ENCODE measurements at places on chromosomes 12 and 14.

GRCh38 chr12:19683178-19683927 is 244.1 kb downstream of the AEBP2 start:
- DNase-seq: no peak

GRCh38 chr14:56996721-56997399 is 186.6 kb upstream of the OTX2 start:
- no peak for DNase-seq

DNA sequence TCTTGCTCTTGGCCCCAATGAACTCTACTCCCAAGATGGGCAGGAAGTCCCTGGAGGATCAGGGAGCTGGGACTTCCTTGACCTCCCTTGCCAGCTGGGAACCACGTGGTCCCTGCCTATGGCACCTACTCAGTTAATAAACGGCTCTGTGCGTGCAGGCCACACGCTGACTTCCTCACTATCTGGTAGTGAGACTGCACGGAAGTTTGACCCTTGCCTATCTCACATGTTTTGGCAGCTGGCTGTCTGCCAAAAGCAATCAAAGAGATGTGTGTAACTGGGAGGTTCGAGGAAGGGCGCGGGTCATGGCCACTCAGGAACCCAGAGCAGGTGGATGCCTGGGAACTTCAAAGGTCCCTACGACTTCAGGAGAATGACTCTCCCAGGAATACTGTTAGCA is 57.9 kb downstream of the RFLNA start:
- DNase-seq: no peak

DNA sequence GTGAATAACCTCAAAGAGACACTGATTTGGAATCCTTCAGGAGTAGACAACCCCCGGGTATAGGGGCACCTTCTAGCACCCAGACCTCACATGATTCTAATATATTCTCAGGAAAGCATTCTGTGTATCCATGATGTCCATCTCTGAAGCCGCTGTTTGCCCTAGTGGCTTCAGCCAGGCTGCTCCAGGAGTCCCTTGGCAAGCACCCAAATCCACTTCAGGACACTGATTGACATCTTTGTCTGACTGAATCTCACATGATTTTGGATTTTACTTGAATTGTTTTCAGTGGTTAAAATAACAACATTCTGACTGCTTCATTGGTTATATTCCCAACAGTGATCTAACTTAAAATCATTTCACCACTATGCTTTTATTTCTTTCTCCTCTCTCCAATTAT is 390.5 kb upstream of the CLEC14A start:
- no peak for DNase-seq

- no peak for DNase-seq
These were observed 128.5 kb upstream of the LMNTD1 start for GRCh38 chr12:25681580-25681979.

GRCh38 chr12:122928404-122929147 is 32.7 kb upstream of the VPS37B start:
- DNase-seq: no peak

GRCh38 chr14:99384450-99385417 is 95.9 kb downstream of the SETD3 start:
- no peak for DNase-seq

GRCh38 chr14:32375663-32376062 is 46.6 kb downstream of the AKAP6 start:
- DNase-seq: no peak

- no peak for DNase-seq
These were observed 12.2 kb downstream of the UBR7 start for GRCh38 chr14:93219103-93219726.

- DNase-seq: no peak
These were observed 619 bp downstream of the ERC1 start for GRCh38 chr12:991350-992333.

GRCh38 chr12:91441993-91442952 is 259.7 kb upstream of the DCN start:
- no peak for DNase-seq

DNA sequence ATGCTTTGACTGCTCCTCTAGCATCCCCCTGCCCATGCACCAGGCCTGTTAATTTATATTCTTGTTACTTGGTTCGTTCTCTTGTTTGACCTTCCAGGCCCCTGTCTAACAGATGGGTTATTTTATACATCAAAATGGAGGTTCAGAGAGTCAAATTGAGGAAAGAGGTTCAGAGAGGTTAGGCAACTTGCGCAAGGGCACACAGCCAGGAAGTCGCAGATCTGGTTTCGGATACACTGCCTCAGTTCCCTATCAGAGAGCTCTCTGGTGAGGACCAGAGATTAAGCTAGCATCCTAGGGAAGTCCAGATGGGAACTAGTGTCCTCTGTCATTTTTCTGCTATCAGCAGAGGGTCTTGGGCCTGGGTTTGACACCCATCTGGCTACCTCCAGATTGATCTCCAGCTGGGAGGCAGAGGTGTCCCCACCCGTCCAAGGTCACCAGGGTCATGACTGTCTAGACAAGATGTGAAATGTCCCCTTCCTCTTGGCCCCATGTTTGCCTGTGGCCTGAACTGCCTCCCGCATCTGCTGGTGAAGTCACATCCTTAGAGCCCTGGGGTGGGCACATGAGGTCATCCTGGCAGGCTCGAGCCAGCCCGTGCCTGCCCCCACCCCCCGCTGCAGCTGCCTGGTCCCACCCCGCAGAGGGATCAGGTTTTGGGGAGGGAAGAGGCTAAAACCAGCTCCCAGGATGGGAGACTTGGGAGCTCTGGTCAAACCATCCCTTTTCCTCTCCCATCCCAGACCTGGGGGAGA is 84.3 kb upstream of the NCOR2 start:
- DNase-seq: no peak

DNA sequence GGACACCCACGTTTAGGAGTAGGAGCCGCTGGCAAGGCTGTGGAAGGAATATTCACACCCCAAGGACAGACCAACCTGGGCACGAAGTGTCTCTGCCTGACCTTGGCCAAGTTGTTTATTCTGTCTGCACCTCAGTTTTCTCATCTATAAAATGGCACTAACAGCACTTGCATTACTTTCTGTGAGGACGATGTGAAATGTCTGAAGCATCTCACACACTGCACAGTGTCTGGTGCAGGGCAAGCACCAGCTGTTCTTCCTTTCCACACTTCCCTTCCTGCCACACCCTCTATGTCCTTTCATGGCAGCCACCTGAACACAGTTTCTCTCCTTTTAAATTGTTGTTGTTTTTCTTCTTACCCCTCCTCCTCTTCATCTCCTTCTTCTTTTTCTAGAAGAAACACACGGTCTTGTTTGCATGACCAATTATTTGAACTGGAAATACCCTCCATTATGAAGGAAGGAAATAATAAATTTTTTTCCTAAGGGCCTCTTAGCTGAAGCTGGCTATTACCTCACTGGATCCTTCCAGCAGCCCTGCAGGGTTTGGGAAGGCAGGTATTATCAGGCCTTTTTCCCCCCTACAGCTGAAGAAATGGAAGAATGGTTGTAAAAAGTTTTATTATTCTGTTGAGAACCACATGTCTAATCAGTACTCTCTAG is 42.9 kb upstream of the ATP23 start:
- no peak for DNase-seq

GRCh38 chr14:62084020-62084419 is 321.8 kb downstream of the SNAPC1 start:
- DNase-seq: no peak

DNA sequence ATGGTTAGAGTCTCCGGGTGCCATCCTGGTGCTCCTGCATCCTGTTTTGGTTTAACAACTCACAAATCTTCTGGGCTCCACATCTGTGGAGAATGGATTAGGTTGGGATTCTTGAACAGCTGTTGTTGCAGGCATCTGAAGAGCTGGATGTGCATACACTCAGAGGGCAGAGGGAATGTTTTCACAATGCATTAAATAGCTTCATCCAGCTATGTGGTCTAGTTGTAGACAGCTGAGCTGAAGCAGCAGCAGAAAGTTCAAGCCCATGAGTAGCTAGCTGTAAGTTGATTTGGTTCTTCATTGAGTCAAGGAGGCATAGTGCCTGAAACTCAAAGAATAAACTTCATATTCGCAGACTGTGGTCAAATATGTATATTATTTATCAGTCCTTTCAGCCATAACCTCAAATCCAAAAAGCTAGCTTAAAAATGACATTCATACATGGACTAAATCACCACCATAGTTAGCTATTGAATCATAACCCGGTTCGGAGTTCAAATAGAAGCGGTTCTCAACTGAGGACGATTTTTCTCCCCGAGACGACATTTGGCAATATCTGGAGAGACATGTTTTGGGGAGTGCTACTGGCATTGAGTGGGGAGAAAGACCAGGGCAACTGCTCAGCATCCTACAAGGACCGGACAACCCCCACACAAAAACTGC is 858 bp upstream of the ANKRD13A start:
- no peak for DNase-seq

DNA sequence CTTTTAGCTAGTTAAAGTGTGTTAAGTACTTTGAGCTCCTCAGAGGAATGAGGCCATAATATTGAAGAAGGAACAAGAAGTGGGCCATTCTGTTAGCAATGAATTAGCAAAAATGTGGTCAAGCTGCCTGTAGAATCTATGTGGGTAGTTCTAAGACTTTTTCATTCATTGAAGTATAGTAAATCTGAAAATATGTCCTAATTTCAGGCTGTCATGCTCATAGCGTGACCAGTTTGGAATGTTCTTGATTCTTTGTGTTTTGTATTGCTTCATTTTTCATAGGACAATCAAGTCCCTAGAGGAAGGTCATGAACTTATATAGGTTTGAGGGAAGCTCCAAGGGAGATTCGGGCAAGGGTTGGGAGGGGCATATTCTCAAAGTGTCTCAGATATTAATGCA is 11.4 kb downstream of the ATP23 start:
- no peak for DNase-seq

DNA sequence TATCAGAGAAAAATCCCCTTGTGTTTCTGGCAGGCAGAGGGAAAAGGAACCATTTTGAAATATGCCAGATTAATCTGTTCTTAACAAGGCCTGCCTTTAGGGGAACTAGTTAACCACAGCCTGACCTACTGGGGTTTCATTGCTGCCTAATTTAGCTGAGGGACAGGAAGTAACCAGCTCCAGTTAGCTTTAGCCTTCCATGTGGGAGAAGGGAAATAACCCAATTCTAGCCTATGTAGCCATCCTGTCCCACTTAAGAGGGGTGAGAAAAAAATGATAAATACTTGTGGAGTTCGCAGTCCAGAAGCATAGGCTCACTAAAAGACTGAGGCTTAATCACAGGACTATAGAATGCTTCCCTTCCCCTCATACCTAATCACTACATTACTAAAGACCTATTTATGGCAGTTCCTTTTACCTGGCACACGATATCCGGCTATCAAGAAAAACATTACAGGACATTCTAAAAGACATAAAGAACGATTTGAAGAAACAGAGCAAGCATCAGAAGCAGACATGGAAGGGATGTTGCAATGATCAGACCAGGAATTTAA is 22.8 kb downstream of the COX8C start:
- no peak for DNase-seq

DNA sequence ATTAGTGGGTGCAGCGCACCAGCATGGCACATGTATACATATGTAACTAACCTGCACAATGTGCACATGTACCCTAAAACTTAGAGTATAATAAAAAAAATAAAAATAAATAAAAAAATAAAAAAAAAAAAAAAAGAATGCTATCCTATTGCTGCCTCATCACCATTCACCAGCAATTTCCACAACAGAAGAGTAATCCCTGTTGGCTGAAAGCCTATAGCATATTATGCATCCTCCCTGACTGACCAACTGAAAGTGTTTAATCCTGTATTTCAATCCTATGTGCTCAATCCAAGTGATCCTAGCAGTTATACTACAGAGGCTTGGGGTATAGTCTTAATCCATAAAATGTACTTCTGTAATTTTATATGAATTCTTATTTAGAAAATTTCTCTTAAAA is 18.5 kb downstream of the DICER1 start:
- no peak for DNase-seq

GRCh38 chr12:103640831-103641230 is 53.8 kb downstream of the STAB2 start:
- DNase-seq: no peak

DNA sequence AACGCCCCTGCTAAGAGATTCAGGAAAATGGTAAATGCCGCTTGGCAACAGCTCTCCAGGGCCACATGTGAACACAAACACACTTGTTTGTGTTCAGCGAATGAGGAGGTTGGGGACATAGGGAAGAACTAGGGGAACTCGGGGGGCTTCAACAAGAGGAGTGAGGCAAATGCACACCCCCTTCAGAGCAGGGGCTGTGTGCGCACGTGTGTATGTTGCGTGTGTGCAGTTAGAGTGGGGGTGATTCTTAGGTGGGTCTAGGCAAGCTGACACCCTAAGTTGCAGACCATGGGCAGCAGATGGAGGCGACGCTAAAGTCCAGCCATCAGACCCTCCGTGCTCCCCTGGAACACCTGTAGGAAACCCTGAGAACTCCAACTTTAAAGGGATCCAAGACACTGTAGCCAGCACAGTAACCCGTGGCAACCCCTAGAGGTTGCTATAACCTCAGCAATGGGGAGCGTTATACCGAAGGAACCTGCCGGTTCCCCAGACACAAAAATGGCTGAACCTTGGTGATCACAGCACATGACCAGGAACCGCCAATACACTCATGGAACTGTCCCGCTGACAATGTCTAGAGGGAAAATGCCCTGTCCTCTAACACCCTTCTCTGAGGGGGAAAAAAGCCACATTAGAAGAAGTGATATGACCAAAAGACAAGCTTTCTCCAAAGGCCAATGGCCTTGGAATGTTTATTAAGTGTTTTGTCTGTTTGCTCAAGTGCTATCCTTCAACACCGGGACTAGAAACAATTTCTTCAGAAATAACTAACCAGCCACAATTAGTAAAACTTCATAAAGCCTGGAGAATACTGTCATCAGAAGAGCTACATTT is 86.5 kb upstream of the CEP83 start:
- DNase-seq: no peak

- DNase-seq: no peak
These were observed 386.3 kb upstream of the TBX3 start for GRCh38 chr12:115070313-115070712.

- DNase-seq: no peak
These were observed 8.5 kb upstream of the DACT1 start for GRCh38 chr14:58629281-58629680.
